ENCODE measurements at places on chromosomes 4 and X.

DNA sequence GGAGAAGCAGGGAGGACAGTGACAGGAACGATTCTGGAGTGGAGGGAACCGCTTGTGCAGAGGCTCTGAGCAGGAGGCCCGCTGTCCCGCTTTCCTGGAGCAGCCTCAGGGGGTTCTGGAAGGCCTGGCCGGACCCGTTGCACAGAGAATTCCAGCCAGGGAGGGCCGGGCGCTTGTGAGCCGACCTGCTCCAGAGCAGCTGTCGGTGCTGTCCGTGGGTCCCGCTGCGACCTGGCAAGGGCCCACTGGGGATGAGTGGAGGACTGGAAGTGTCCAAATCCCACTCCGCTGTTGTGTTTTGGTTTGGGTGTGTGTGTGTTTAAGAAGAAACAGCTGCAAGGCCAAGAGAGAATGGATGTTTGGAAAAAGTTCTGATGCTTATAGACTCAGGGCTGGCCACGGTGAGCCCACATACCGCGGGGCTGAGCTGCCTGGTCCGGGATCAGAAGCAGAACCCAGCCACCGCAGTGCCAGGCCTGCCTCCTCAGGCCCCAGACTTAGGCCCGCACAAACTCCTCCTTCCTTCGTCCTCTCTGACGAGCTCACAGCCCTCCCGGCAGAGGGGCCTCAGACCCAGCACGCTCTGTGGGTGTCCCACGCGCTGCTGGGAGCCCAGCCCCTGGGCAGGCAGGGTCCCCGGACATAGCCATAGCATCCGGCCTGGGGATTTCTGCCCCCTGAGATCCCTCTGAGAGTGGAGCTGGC lies 73.9 kb downstream of the HTRA3 start:
- no peak for DNase-seq

DNA sequence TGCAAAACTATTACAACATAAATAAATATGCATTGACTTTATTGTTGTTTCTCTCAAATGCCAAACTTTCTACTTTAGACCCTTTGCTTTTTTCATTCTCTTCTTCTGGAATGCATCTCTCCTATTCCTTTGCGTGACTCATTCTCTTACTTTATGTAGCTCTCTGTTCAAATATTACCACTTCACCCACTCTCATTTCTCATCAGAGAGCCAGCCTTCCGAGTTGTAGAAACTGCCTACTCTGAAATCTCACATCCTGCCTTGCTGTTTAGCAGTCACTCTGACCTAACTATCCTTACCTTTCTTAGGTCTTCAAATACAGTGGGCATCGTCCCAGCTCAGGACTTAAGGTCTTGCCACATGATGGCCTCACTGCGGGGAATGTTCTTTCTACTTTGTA lies 143.5 kb downstream of the GALNTL6 start:
- no peak for DNase-seq

DNA sequence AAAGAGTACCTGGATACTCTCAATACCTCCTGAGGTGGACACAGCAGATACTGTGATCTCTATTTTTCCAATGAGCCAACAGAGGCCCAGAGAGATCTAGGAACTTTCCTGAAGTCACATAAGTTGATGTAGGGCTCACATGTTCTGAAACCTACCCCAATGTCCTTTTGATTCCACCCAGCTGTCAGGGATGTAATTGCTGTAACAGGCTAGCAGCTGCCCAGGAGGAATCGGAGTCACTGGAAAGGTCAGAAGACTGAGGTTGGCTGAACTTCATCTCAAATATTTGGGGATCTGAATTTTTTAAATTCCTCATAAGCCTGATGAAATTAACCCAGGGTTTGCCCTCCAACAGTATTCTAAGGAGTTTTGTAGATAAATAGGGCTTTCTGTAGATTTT lies 52.5 kb upstream of the PROM1 start:
- no peak for DNase-seq

GRCh38 chrX:72349190-72349589 lies 43.5 kb upstream of the CITED1 start:
- DNase-seq, result no peak

- DNase-seq, result no peak
Observed at GRCh38 chrX:17638731-17639130, 98.6 kb upstream of the SCML1 start.

GRCh38 chrX:111071542-111072277 lies 24.3 kb upstream of the PAK3 start:
- no peak for DNase-seq

DNA sequence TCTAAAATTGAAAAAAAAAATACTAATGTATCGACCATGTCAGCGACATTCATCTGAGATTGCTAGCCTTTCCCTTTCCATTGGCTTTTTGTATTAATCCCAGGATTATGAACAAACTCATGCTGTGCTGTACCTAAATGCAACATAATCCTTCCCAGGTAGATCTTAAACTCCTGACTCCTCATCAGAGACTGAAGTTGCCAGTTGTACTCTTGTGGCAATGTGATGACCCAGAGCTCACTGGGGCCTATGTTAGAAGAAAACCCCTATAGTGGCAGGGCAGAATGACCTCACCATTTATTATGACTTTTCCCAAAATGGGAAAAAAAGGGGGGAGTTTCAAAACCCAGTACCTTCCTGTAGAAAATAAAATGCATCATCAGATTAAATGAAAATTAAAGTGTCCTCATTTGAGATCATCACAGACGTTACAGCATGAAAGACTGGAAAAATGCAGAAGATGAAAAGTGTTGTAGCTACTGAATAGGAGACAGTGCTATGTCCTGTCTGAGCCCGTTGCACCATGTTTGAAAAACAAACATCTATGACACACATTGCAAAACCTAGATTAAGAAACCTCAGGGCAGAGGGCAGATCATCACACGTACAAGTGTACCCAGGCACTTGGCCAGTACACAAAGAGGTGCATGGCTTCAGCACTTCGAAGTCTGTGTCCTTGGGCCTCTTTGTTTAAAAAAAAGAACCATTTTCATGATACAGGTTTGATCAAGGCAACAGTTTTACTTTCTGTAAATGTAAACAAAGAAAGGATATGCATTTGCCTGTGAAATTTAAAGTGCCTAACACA lies 6.8 kb upstream of the ACSL4 start:
- no peak for DNase-seq

DNA sequence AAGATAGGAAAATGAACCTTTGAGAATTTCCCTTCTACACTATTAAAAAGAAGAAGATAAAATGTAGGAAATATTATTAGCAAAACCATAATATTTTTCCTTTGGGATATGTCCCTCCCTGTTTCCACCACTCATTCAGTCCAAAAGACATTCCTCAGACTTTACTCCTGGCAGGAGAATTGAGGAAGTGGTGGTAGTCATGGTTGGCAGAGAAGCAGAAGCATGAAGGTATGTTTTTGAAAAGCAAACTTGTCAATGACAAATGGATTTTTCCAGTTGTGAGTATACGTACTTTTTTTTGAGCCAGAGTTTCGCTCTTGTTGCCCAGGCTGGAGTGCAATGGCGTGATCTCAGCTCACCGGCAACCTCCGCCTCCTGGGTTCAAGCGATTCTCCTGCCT lies 13.7 kb downstream of the STAG2 start:
- no peak for DNase-seq
